ENCODE measurements at places on chromosomes 16 and 17. TPM values are rescaled to one million over a fixed set of nuclear protein-coding genes. Genes with fewer than 3 reads are reported as not detected.

DNA sequence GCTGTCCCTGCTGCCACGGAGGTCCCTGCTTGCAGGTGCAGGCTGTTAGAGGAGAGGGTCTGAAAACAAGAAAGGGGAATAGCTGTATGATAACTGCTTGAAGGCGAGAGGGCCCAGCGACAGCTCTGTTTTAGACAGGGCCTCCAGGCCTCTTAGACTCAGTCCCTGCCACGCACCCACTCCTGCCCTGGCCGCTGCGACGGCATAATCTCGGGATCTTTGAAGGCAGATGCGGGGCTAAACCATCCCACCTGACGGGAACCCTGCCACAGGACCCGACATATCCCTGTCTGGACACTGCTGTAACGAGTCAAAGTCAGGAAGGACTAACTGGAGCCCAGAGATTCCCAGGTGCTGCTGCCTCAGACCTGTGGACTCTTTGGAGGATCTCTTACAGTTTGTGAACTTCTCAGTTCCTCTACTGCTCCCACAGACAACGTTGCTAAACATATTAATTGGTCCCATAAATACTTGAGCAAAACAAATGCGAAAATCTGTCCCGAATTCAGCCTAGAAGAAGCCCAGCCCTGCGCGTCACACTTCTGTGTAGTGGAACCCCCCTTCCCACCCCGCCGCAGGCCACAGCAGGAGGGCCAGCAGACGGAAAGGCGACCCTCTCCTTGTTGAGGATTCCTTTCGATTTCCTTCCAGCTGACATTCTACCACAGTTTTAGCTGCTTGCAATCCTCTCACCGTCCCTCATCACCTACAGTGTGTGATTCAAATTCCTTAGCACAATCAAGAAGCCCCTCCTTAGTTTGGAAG is 998 bp upstream of the TMEM11 start:
- DNase-seq: no peak

GRCh38 chr17:5892921-5893675 is 177.1 kb upstream of the WSCD1 start:
- no peak for DNase-seq

GRCh38 chr17:48429156-48429555 is 858 bp downstream of the SKAP1 start:
- no peak for DNase-seq

DNA sequence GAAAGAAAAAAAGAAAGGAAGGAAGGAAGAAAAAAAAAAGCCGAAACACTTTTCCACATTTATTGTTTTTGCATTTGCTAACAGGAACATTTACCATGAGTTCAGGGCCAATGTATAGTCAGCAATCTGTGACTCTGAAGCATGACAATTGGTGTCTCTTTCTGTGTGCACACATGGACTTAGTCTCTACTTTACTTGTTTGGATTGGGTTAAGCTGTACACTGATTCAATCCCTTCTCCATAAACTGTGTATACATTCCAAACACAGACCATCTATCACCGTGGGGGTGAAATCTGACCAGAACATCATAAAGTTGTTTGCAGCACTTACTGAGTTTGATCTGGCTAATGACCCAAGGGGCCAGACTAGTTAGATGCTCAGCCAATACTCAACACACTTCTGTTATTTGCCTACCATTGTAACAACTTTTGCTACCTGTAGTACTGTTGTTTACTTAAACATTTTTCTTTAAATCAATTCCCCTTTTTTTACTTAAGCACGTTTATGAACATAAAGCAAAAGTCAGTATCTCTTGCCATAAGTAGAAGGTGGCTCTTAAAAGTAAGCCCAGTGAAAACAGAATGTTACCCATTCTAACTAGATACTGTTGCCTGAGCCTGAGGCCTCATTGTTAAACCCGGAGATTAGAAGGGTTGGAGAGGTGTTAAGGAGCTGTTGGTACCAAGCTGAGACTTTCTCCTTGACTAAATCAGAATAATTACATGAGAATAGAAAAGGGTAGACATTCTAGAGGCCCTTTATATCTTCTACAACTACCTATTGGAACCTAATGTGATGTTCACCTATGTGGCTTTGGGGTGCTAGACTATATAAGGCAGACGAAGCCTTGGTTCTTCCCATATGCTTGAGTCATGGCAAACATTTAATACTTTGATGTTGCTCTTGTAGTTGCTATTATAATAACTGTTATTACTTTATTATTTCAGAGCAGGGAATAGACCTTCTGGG is 41.8 kb downstream of the SCNN1B start:
- no peak for DNase-seq

- DNase-seq: peak; percentile 2
Measured at GRCh38 chr16:35744726-35745125, 2285.3 kb downstream of the TP53TG3F start.

DNA sequence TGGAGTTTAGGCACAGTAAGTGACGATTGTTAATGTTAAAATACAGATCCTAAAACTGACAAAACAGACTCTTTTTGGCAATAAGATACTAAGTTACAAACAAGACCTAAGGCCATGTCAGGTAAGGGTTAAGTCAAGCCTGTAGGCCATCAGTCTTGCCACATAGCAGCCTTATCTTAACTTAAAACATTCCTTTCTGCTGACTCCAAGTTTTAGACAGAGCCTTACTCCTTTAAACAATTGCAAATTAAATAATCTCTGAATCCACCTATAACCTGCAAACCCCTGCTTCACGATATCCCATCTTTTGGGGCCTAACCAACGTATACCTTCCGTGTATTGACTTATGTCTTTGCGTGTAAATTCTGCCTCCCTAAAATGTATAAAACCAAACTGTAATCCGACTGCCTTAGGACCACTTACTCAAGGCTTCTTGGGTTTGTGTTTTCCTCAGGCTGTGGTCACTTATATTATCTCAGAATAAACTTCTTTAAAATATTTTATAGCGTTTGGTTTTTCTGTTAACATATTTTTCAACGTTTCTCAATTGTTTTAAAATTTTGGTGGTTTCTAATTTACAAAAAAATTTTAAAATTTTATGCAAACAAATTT is 64.4 kb downstream of the EFCAB5 start:
- DNase-seq: peak; percentile 10

GRCh38 chr17:77959926-77960521 is 1.5 kb downstream of the TNRC6C start:
- no peak for DNase-seq

- no peak for DNase-seq
Measured at GRCh38 chr17:54662978-54663876, 237.4 kb upstream of the TOM1L1 start.

DNA sequence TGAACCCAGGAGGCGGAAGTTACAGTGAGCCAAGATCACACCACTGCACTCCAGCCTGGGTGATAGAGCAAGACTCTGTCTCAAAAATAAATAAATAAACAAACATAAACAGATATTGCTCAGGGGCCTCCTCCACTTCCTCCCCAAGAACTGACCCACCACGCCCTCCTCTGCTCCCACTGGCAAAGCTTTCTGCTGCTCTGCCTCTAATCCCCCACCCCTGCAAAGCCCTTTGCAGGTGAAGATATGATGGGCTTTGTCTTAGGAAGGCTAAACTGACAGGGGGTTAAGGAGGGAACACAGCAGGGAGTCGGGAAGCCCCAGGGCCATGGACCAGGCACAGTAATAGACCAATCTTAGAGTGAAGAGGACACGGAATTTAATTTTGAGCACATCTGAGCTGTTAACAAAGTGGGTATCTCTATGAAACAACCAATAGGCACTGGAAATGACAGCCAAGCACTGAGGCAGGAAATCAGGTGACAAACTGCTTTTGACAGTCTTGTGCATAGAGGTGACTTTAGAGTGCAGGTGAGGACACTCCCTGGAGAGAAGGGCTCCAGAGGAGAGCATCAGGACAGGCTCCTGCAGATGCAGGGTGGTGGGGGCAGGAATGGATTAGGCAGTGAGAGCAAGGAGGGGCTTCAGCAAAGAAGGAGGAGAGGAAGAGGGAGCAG is 6.4 kb upstream of the CD300LD start:
- no peak for DNase-seq

- no peak for DNase-seq
Measured at GRCh38 chr17:39612291-39612894, 4.7 kb upstream of the NEUROD2 start.

The SEZ6 gene
- total RNA-seq: not detected

GRCh38 chr16:52825892-52826291 is 226.8 kb downstream of the CHD9NB start:
- peak; percentile 19 for DNase-seq

The PRMT7 gene
- total RNA-seq: 30.8 TPM

DNA sequence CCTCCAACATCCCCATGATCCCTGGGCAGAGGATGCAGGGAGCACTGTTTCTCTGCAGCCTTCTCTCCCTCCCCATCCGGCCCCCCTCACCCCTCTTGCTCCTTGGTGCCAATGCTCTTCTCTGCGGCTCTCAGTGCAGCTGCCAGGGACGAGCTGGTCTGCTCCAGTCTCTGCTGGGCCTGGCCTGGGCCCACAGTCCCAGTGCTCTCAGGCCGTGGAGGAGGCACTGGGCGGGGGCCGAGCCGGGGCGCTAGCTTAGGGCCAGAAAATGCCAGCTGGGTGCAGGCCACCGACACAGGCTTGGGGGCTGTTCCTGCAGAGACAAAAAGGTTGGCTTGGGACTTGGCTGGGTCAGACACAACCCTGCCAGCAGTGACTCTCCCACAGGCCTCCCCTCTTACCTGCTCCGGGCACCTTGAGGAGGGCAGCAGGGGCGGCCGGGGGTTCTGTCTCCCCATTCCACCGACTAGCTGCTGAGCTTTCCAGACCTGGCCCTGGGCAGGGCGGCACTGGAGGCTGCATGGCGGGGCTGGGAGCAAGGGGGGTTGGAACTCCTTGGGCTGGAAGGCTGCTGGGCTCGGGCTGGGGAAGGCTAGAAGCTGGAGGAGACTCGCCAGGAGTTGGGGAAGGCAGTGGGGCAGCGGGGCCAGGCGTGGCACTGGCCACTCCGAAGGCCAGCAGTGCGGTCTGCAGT is 13.8 kb downstream of the CASKIN2 start:
- no peak for DNase-seq

The KRT9 gene
- not detected for total RNA-seq

DNA sequence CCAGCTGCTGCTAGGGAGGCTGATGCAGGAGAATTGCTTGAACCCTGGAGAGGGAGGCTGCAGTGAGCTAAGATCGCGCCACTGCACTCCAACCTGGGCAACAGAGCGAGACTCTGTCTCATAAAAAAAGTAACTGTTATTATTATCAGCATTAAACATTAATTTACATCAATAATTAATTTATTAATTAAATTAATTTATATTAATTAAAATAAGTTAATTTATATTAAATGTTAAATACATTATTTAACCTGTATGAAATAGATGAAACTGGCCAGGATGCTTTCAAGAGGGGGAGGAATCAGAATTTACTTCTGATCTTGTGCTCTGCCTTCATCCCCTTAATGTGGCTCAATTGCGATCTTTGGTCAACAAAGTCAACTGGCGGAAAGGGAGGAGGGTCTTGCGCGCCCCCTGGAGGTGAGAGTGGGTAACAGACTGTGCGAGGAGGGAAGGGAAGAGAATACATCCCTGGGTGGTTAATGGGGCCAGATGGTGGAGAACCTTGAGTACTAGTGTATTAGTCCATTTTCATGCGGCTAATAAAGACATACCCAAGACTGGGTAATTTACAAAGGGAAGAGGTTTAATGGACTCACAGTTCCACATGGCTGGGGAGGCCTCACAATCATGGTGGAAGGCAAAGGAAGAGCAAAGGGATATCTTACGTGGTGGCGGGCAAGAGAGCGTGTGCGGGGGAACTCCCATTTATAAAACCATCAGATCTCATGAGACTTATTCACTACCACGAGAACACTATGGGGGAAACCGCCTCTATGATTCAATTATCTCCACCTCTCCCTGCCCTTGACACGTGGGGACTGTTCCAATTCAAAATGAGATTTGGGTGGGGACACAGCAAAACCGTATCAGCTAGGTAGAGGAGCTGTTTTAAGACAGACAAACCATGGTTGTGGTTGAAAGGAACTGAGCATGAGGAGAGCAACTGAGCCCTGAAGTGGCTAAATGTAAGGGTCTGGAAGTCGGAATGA is 15.7 kb upstream of the CPPED1 start:
- DNase-seq: peak; percentile 54

DNA sequence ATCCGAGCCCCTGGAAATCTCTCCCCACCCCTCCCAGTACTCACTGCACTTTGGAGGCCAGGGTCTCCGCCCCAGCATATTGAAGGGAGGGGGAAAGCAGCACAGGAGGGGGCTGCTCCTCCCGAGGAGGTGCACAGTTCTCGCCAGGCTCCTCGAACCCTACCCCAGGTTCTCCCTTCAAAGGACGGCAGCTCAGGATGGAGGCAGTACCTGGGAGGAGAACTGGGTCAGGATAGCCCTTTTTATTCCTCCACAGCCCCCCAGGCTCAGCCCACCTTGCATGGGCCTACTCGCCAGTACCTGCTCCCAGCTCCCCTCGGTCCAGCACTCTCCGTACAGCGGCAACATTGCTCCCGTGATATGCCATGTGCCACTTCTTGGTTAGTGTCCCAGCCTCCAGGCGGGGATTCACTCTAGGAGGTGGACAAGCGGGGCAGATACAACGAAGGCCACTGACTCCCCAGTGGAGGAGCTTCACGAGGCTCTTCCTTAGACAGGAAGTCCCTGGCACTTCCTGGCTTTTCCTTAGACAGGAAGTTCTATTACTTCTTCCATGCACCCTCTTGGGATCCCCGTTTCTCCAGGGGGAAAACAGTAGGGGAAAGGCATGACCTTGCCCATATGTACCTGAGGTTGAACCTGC is 2.1 kb upstream of the GPS2 start:
- DNase-seq: no peak

The KANSL1 gene
- 16.0 TPM for total RNA-seq

DNA sequence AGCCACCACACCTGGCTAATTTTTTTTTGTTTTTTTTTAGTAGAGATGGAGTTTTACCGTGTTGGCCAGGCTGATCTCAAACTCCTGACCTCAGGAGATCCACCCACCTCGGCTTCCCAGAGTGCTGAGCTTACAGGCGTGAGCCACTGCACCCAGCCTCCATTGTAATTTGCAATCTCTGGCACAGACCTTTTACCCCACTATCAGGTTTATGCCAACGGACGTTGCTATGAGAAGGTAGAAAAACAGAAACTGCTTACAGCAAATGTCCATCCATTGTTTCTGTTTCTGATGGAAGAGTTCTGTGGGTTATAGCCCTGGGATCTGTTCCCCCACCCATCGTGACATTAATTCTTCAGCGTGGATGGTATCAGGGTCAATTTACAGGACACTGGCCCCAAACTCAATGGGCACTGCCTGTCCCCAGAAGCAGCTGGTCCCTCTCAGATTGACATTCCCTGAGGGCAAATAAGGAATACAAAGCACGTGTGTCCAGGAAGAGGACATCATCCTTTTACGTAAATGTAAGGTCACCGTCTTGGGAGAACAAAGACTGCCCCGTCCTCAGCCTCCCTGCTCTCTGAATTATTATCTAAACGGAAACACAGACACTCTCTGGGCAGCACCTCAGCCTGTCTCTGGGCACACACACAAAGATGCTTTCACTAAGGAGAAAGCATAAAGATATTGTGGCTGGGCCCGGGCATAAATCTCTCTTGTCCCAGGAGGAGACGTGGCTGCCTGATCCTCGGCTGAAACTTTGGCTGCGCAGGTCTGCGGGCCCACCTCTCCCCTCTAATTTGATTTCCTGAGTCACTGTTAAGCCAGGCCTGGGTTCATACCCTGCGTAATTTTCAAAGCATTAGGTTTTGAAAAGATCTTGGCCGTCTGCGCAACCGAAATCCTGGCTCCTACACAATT is 5.2 kb downstream of the KCNG4 start:
- DNase-seq: peak; percentile 28

- DNase-seq: no peak
Measured at GRCh38 chr17:20043021-20043420, 33.9 kb downstream of the SPECC1 start.

The HELZ gene
- 24.1 TPM for total RNA-seq

The TERB1 gene
- total RNA-seq: not detected

- peak; percentile 83 for DNase-seq
Measured at GRCh38 chr17:60435244-60436167, 13.2 kb downstream of the CHCT1 start.

- DNase-seq: peak; percentile 11
Measured at GRCh38 chr16:21277927-21278706, at the start of gene CRYM. Gene CRYM (minus strand): TSS chr16:21278290. CDS start chr16:21278251, 39 bp downstream.

The BCO1 gene
- not detected for total RNA-seq

Measured in RPMI7951 (cell line).